DND-41 (cell line): ENCODE measurements at places on chromosomes 3 and 15.
A peak's percentile ranks its signal among the peaks of the same experiment; 100 is the strongest.

DNA sequence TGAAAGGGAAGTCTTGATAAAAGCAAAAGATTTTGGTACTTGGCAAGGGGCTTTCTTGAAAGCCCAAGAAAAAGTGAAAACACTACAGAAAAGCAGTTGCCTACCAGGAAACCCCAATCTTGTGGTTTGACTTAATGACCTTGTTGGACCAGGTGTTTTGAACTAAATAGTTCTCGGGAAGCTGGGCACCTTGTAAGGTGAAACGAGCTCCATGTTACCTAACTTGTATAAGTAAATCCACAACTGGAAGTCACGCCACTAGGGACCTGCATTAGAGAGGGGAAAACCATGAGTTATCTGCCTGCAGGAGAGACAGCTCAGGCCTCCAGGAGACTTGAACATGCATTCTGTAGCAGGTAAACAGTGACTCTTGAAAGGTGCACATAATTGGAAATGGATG is 88.2 kb downstream of the GMPS start:
- H3K4me1 ChIP-seq: no peaks in the 10 kb centered on the region
- H3K27ac ChIP-seq: no peak overlapping the region
- no peak overlapping the region for H3K4me3 ChIP-seq

DNA sequence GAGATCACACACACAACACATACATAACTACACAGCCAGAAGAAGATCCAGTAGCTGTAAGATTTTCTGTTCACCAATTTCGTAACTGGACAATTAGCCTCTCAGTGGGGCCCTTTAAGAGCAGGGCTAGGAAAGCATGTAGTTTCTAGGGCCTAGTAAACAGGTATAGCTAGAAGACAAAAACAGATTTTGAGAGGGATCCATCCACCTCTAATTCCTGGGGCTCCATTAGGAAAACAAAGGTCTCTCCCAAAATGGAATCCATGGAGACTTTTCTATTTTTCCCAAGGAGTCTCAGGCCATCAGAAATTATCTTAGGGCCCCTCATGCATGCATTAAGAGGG is 10.5 kb downstream of the KIF15 start:
- no peak for DNase-seq
- no peaks in the 10 kb centered on the region for H3K4me1 ChIP-seq
- no peak overlapping the region for H3K27ac ChIP-seq
- H3K36me3 ChIP-seq: peaks cover 88% of the 10 kb centered on the region

DNA sequence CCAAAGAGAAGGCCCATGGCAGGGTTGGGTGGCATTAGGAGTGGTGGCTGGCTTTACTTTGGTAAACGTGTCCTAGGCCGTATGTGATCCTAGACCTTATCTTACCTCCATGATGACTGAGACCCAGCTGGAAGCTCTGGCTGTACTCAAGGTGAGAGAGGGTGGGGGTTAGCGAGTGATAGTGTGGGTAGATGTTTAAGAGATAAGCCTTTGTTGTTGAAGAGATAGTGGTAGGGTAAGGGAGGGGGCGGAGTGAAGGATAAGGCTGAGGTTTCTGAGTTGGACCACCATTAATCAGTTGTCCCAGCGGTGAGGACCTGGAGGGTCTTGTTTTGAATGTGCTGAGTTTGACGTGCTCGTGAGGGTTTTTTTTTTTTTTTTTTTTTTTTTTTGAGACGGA is 61.5 kb upstream of the ULK4 start:
- H3K36me3 ChIP-seq: no peaks in the 10 kb centered on the region
- no peak overlapping the region for H3K27ac ChIP-seq
- no peaks in the 10 kb centered on the region for H3K27me3 ChIP-seq

GRCh38 chr15:34292621-34293020 is 45.0 kb downstream of the SLC12A6 start:
- H3K36me3 ChIP-seq: no peaks in the 10 kb centered on the region
- no peaks in the 10 kb centered on the region for H3K4me1 ChIP-seq
- no peaks in the 10 kb centered on the region for H3K27me3 ChIP-seq
- H3K27ac ChIP-seq: no peak overlapping the region

DNA sequence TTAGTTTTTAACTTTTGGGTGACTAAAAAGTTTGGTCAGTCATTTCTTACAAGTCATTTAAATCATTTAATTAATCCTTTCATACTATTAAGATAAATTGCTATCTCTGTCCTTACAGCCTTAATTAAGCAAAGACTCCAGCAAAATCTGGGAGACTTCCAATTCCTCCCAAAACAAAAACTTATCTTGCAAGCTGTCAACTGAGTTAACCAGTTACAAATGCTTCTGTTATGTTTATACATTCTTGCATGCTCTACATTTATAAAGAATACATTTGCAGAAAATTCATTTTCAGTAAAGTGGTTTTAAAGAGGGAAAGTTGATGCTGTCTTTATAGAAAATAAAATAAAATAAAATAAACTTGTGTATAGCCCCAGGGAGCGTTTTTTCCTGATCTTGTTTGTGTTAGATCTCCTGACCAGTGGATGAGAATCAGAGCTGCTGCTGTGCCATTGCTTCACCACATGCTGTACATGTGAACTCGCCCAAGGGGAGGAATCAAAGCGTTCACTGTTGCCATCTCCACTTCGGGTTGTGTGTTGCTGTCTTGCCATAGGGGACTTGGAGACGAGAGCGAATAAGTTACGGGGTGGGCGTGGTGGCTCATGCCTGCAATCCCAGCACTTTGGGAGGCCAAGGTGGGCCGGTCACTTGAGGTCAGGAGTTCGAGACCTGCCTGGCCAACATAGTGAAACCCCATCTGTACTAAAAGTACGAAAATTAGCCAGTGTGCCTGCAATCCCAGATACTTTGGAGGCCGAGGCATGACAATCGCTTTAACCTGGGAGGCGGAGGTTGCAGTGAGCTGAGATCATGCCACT is 5.5 kb downstream of the CCR4 start:
- no peak overlapping the region for H3K27ac ChIP-seq
- no peak for DNase-seq
- H3K27me3 ChIP-seq: no peaks in the 10 kb centered on the region
- no peak overlapping the region for H3K4me3 ChIP-seq
- no peaks in the 10 kb centered on the region for H3K4me1 ChIP-seq

DNA sequence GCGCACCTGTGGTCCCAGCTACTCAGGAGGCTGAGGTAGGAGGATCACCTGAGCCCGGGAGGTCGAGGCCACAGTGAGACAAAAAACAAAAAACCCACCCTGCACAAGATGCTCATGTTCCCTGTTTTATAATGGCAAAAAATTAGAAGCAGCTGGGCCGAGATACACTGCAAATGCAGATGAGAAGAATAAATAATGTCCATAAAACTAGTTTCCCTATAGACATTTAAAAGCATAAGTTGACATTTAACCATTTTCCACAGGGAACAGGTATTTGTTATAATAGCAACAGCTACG is 537 bp upstream of the SCAP start:
- peak overlapping the region; percentile 89 for H3K27ac ChIP-seq
- no peaks in the 10 kb centered on the region; the same call in 1 of the 2 replicates for H3K36me3 ChIP-seq
- peaks cover 29% of the 10 kb centered on the region for H3K4me1 ChIP-seq
- no peak for DNase-seq
- H3K27me3 ChIP-seq: no peaks in the 10 kb centered on the region
- H3K4me3 ChIP-seq: peak overlapping the region; percentile 92

DNA sequence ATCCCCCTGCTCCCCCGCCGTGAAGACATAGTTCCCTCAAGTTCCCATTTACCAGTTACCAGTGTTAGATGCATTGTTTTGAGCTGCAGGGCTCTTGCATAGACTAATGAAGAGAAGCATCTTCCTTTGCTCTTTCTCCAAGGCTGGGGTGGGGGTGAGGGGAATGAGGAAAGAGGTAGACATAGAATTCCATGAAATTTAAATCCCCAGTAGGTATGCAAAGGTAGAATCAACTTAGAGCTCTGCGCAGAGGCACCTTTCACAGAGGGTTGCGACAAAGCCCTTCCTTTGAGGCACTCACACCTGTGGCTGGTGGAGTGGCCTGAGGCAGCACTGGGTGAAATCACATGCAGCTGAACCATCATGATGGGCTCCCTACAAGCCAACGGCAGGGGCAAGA is 101.3 kb downstream of the WDR76 start:
- no peaks in the 10 kb centered on the region for H3K4me1 ChIP-seq
- H3K36me3 ChIP-seq: no peaks in the 10 kb centered on the region
- DNase-seq: no peak
- H3K27ac ChIP-seq: no peak overlapping the region
- no peak overlapping the region for H3K4me3 ChIP-seq

- no peak for DNase-seq
- no peak overlapping the region for H3K4me3 ChIP-seq
- H3K36me3 ChIP-seq: no peaks in the 10 kb centered on the region
- H3K4me1 ChIP-seq: no peaks in the 10 kb centered on the region
- peaks cover 45% of the 10 kb centered on the region for H3K27me3 ChIP-seq
Observed at GRCh38 chr15:29815000-29815710, 7.1 kb downstream of the TJP1 start.

DNA sequence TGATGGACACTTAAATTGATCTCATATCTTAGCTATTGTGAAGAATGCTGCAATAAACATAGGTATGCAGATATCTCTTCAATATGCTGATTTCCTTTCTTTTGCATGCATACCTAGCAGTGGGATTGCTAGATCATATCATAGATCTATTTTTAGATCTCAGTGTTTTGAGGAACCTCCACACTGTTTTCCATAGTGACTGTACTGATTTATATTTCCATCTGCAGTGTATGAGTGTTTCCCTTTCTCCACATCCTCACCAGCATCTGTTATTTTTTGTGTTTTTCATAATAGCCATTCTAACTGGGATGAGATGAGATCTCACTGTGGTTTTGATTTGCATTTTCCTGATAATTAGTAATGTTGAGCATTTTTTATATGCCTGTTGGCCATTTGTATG is 17.1 kb upstream of the RASA2 start:
- DNase-seq: no peak
- no peaks in the 10 kb centered on the region for H3K36me3 ChIP-seq
- no peak overlapping the region for H3K27ac ChIP-seq
- no peaks in the 10 kb centered on the region for H3K27me3 ChIP-seq
- H3K4me3 ChIP-seq: no peak overlapping the region

- H3K27me3 ChIP-seq: no peaks in the 10 kb centered on the region
- DNase-seq: no peak
- no peak overlapping the region for H3K27ac ChIP-seq
- no peaks in the 10 kb centered on the region for H3K36me3 ChIP-seq
- H3K4me3 ChIP-seq: no peak overlapping the region
- H3K4me1 ChIP-seq: no peaks in the 10 kb centered on the region
Observed at GRCh38 chr3:63395960-63396359, 117.9 kb downstream of the SYNPR start.

DNA sequence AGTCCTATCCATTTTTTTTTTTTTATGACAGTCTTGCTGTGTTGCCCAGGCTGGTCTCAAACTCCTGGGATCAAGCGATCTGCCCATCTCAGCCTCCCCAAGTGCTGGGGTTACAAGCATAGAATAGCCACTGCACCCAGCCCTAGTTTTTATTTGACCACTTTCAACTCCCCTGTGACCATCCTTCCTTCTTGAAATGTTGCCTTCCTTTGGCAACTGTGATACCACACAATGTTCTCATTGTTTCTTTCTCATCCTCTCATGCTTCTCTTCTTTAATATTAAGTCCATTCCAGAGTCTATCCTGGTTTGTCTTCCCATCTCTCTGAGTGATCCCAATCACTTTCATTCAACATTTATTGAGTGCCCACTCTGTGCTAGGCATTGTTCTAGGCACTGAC is 7.9 kb upstream of the GPD1L start:
- DNase-seq: no peak
- 0 out of 2 replicates have a peak, but pooled peaks cover 3% of the 10 kb centered on the region for H3K36me3 ChIP-seq
- no peaks in the 10 kb centered on the region for H3K27me3 ChIP-seq
- H3K4me3 ChIP-seq: no peak overlapping the region

DNA sequence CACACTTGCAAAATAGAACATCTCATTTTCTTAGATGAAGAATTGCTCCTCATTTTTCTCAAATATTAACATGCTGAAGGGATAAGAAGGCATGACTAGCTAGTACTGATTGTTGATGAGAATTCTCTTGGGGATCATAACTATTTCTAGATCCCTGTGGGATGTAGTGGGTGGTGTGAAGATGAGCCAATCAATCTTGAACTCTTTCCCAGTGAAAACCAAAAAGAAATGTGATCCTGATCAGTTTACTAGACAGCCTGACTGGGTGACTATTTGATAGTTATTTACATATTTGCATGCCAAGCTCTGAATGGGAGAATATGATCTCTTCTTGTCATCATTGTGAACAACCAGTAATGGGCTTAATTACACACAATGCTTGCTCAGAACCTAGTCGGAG is 63.7 kb downstream of the ZIC1 start:
- no peaks in the 10 kb centered on the region for H3K4me1 ChIP-seq
- no peaks in the 10 kb centered on the region for H3K36me3 ChIP-seq

DNA sequence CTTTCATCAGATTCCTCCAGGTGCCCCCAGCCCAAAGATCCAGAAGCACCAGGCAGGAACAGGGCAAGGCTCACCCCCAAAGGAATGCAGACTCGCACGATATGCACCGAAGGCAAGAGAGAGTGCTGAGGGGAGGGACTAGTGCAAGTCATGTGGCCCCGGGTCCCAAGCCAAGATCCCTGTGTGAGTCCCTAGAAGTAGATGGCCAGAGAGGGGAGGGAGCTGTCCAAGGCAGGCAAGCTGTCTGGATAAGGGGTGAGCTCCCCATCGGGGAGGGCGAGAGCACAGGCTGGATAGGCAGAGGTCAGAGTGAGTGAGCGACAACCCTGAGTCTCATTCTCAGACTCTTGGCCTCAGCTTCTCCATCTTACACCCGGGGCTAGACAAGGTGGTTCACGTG is 171.5 kb upstream of the LINGO1 start:
- H3K36me3 ChIP-seq: no peaks in the 10 kb centered on the region
- H3K27ac ChIP-seq: no peak overlapping the region
- no peak overlapping the region for H3K4me3 ChIP-seq
- H3K4me1 ChIP-seq: no peaks in the 10 kb centered on the region

DNA sequence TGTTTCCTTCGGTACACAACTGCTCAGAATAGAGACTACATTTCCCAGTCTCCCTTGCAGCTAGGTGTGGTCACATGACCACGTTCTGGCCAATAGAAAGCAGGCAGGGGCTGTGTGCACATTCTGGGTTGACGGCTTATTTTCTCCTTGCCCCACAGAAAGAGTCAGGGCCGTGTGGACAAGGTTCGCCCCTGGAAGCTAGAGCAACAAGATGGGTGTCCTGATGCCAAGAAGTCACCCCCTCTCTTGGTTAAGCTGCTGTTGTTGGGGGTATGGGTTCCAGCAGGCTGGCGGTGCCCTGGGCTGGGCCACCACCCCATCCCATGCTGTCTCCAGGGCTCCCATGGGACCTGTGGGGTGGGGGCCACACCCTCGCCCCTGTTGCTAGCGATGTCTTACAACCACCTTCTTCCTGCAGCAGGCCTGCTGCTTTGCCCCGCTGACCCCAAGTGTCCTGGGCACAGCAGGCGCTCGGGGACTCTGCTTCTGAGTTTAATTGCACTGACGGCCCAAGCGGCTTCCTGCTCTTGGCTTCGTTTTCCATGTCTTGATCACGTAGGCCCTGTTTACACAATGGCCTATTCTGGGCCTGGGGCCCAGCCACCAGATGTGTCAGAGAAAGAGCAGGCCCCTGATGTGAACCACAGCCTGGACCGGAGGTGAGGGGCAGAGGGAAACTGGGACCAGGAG is 24.9 kb downstream of the ABTB1 start:
- H3K27ac ChIP-seq: no peak overlapping the region
- no peak overlapping the region for H3K4me3 ChIP-seq
- no peaks in the 10 kb centered on the region for H3K36me3 ChIP-seq
- DNase-seq: peak; percentile 60
- H3K27me3 ChIP-seq: no peaks in the 10 kb centered on the region
